ENCODE measurements at places on chromosomes 16 and 17.

DNA sequence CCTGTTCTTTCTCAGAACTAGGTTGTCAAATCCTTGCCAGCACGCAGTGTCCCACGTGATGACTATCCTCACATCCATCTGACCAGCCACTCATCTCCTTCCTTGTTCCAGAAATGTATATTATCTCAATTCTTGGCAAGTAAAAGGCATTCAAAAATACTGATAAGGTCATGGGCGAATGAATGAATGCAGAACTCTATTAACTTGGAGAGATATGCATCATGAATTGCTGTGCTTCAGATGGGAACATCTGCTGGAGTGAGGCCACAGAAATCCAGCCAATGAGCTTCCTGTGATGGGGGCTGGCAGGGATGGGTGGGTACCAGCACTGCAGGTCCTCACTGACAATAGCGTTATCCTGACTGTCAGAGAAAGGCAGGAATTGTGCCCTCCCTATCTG lies 19.0 kb downstream of the FAHD1 start:
- peak; percentile 87 for DNase-seq

GRCh38 chr17:37399265-37399803 lies 7.3 kb downstream of the ACACA start:
- no peak for DNase-seq

- no peak for DNase-seq
These were observed 1.6 kb downstream of the CCP110 start for GRCh38 chr16:19525385-19525723.

GRCh38 chr16:50674831-50675230 lies 6.3 kb downstream of the SNX20 start:
- no peak for DNase-seq

DNA sequence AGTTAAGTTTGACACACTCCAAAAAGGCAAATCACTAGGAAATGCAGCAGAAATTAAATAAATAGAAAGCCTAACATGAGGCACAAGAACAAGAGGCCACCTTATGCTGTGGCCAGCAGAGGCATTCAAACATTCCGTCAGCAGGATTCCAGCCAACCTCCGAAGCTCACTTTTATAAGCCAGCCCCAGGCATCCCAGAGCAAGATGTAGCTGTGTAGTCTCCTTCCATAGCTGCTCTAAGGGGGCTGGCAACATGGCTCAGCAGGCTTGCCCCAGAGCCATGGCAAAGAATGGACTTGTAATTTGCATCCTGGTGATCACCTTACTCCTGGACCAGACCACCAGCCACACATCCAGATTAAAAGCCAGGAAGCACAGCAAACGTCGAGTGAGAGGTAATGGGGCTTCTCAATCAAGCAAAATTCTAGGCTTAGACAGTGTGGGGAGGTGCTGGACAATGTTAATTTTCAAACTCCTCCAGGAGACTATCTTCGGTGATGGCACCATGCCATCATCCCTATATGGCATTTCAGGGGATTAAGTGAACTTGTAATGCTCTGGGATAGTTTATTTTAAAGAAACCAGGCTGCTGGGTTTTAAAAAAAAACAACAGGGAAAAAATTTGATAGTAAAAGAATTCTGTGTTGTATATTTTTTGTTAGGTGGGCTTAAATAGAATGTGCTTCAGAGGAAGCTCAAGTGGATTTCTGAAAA lies at the start of gene CLEC3A:
Gene CLEC3A, plus strand, starts transcription at position 202 of the 714 bp plus-strand sequence. Its CDS starts 79 bp downstream, at position 281.
- DNase-seq: no peak

DNA sequence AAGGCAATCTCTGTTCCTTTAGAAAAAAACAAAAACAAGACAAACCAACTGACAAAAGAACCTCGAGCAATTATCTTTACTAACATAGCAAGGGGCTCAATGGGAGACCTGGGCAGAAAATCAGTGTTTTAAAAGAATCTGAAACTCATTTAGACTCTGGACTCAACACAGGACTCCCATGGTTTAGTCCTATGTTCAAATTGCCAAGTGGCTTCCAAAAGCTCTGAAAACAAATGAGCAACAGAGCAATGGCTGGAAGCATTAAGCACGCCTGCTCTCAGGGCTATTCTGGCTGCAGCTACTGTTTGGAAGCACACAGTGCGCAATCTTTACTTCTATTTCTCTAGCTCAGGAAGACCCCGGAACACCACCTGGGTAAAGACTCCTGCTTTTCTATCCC lies 162.0 kb downstream of the AATF start:
- no peak for DNase-seq
